Smooth muscle cell of trachea (primary cell): ENCODE measurements at places on chromosomes 13 and 19. TPM values are rescaled to one million over a fixed set of nuclear protein-coding genes. Genes with fewer than 3 reads are reported as not detected.

ACER1 gene
- total RNA-seq = not detected in 2 replicates

SETDB2 gene
- total RNA-seq = 10.6 and 21.1 TPM in 2 replicates

IRGC gene
- under 0.01 TPM in 1 of 2 replicates, not detected in the other for total RNA-seq

SYDE1 gene
- total RNA-seq = 30.4 and 40.0 TPM in 2 replicates

ZNF99 gene
- not detected in 2 replicates for total RNA-seq

BRME1 gene
- 0.66 and 0.73 TPM in 2 replicates for total RNA-seq

ONECUT3 gene
- under 0.01 TPM in 1 of 2 replicates, not detected in the other for total RNA-seq

SLC25A41 gene
- total RNA-seq = under 0.01 TPM in 1 of 2 replicates, not detected in the other

SGCG gene
- total RNA-seq = 0.83 TPM in 1 of 2 replicates, not detected in the other

OR4F17 gene
- 0.15 TPM in 1 of 2 replicates, not detected in the other for total RNA-seq

CEACAM16 gene
- total RNA-seq = 0.17 TPM in 1 of 2 replicates, not detected in the other

ELSPBP1 gene
- not detected in 2 replicates for total RNA-seq

STOML3 gene
- total RNA-seq = not detected in 2 replicates

B3GNT8 gene
- total RNA-seq = 3.5 and 4.5 TPM in 2 replicates

ZNF285 gene
- total RNA-seq = 4.0 and 9.5 TPM in 2 replicates

NCAN gene
- under 0.01 TPM in 2 replicates for total RNA-seq

PCP2 gene
- not detected in 2 replicates for total RNA-seq

NLRP11 gene
- under 0.01 TPM in 1 of 2 replicates, not detected in the other for total RNA-seq

ZNF772 gene
- 20.0 and 28.7 TPM in 2 replicates for total RNA-seq

MARCHF2 gene
- total RNA-seq = 62.3 and 126 TPM in 2 replicates

KLHL26 gene
- 8.3 and 16.7 TPM in 2 replicates for total RNA-seq

SPRED3 gene
- total RNA-seq = 0.66 and 2.9 TPM in 2 replicates

TMEM221 gene
- total RNA-seq = 0.33 TPM in 1 of 2 replicates, not detected in the other

KCNN4 gene
- 1.0 and 2.6 TPM in 2 replicates for total RNA-seq

ZNF223 gene
- total RNA-seq = 6.3 and 9.3 TPM in 2 replicates

ZNF471 gene
- total RNA-seq = 5.0 and 5.7 TPM in 2 replicates

ZNF497 gene
- total RNA-seq = 0.87 and 2.0 TPM in 2 replicates

NALCN gene
- 0.87 and 1.8 TPM in 2 replicates for total RNA-seq

IL4I1 gene
- total RNA-seq = 1.0 and 1.3 TPM in 2 replicates

SBK3 gene
- total RNA-seq = 0.44 TPM in 1 of 2 replicates, not detected in the other

MATK gene
- total RNA-seq = 0.15 TPM in 1 of 2 replicates, not detected in the other

SLITRK6 gene
- 0.83 and 1.5 TPM in 2 replicates for total RNA-seq

ZNF547 gene
- total RNA-seq = 5.1 and 7.0 TPM in 2 replicates

LRG1 gene
- total RNA-seq = not detected in 2 replicates

APC2 gene
- total RNA-seq = 0.29 and 0.83 TPM in 2 replicates

CEACAM8 gene
- not detected in 2 replicates for total RNA-seq

C1QTNF9B gene
- 0.33 and 0.44 TPM in 2 replicates for total RNA-seq
